Right renal pelvis (tissue), 4 donors: ENCODE measurements at places on chromosomes 11 and 22. TPM values are rescaled to one million over a fixed set of nuclear protein-coding genes. Genes with fewer than 3 reads are reported as not detected.

DNA sequence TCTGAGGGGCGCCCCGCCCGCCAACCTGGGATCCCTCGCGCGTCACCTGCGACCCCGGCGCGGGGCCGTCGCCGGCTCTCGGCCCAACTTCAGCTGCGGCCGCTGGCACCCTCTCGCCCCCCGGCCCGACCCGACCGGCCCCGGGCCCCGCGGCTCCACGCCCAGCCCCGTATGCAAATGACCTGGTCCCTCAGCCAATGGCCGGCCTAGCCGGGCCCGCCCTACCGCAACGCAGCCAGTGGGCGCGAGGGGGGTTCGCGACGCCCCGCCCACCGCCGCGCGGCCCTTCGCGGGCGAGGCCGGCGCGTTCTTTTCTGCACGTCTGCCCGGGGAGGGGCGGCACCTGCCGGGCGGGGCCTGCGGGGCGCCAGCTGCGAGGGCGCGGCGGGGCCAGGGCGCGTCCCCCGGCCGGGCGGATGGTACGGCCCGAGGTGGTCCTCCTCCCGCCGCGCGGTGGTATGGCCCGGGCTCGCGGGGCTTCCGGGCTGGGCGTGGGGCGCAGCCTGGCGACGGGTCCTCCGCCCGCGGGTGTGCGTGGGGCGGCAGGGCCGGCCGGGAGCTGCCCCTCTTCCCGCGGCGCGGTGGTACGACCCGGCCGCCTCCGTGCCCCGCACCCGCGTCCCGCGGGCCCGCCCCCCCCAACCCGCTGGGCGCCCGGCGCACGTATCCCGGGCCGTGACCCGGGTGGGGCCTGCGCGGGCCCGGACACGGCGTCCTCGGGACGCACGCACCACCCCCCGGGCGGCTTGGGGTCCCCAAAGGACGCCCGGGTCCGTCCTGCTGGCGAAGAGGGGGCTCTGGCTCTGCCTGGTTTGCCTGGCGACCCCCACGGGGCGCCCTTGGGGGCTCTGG lies 7.7 kb upstream of the PHRF1 start:
- peak; percentile 76 for DNase-seq

- peak; percentile 20 for DNase-seq
Observed at GRCh38 chr11:94588366-94588942, 21.3 kb downstream of the PIWIL4 start.

- no peak for DNase-seq
Observed at GRCh38 chr11:17298302-17298701, 21.8 kb downstream of the NUCB2 start.

- DNase-seq: no peak
Observed at GRCh38 chr22:19548964-19549363, 24.8 kb upstream of the CLDN5 start.

GRCh38 chr11:17508306-17508705 lies 31.7 kb upstream of the ABCC8 start:
- no peak for DNase-seq

Gene SLC5A4
- polyA plus RNA-seq: 1.2 TPM

Gene MLC1
- polyA plus RNA-seq: 0.66 TPM
